ENCODE measurements at places on chromosomes 7 and 10. TPM values are rescaled to one million over a fixed set of nuclear protein-coding genes. Genes with fewer than 3 reads are reported as not detected.

Gene ZNF727
- total RNA-seq, result not detected

Gene OGDHL
- not detected for total RNA-seq

Gene RTKN2
- total RNA-seq, result 7.8 TPM

Gene TMEM273
- 11.2 TPM for total RNA-seq

Gene VPS26A
- total RNA-seq, result 38.0 TPM

Gene RADIL
- total RNA-seq, result 0.15 TPM

Gene HTRA1
- total RNA-seq, result not detected

Gene LIPJ
- not detected for total RNA-seq

Gene GRID1
- not detected for total RNA-seq

Gene SEMA3D
- not detected for total RNA-seq

Gene C10orf53
- total RNA-seq, result not detected

Gene NPC1L1
- not detected for total RNA-seq

Gene MIOS
- total RNA-seq, result 29.6 TPM

Gene CPN1
- not detected for total RNA-seq

Gene BTAF1
- 49.3 TPM for total RNA-seq

Gene SPDYE6
- not detected for total RNA-seq

Gene C10orf67
- 0.20 TPM for total RNA-seq

Gene OR2A42
- 0.07 TPM for total RNA-seq

Gene CALHM3
- total RNA-seq, result not detected

Gene OR9A2
- total RNA-seq, result not detected

Gene ASB10
- not detected for total RNA-seq

Gene IKZF5
- total RNA-seq, result 19.8 TPM

Gene STAMBPL1
- 44.3 TPM for total RNA-seq

Gene TRA2A
- total RNA-seq, result 115 TPM

Gene ZC3HAV1L
- 21.2 TPM for total RNA-seq

Gene RBM48
- 19.7 TPM for total RNA-seq

Gene SPDYE5
- total RNA-seq, result not detected

Gene C10orf143
- 2.7 TPM for total RNA-seq

Gene TAS2R4
- 1.3 TPM for total RNA-seq

Gene SPDYE2
- not detected for total RNA-seq

Gene CYP2E1
- 1.0 TPM for total RNA-seq

Gene NUTM2E
- not detected for total RNA-seq

Gene SFRP4
- total RNA-seq, result not detected

Gene CALML3
- not detected for total RNA-seq

Gene CYP3A7
- not detected for total RNA-seq

Gene SH2D4B
- 0.17 TPM for total RNA-seq

Gene SLC16A9
- 2.9 TPM for total RNA-seq

Gene SKIDA1
- total RNA-seq, result not detected

Gene AKR1C2
- not detected for total RNA-seq
